ENCODE measurements at places on chromosomes 1 and 21.
A peak's percentile ranks its signal among the peaks of the same experiment; 100 is the strongest.

DNA sequence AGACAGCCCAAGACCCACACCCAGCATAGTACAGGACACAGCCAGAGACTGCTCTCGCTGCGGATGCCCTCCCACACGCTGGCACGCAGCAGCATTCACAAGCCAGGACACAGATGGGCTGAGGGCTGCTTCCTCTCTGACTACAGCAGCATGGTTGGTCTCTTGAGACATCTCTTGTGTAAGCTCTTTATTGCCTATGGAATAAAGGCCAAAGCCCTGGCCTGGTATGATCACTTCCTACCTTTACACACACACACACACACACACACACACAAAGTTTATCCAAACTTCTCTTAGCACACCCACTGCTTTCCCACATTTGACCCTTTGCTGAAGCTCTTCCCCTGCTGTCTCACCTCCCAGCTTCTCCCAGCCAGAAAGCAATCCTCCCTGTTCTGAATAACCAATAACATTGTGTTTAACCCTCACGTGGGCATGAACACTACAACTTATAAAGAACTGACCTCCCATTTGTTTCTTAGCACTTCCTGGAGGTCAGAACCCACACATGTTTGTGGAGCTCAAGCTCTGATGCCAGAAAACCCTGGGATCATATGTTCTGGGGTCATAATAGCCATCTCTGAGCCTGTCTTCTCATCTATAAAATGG, 1.2 kb upstream of the LUZP1 start:
- DNase-seq = peak; percentile 11

- no peak for DNase-seq
Measured at GRCh38 chr1:38624336-38625039, 235.1 kb downstream of the RRAGC start.

GRCh38 chr1:214472364-214472763, 79.0 kb downstream of the PTPN14 start:
- DNase-seq = no peak

- no peak for DNase-seq
Measured at GRCh38 chr1:21020151-21020550, 156.5 kb downstream of the EIF4G3 start.

DNA sequence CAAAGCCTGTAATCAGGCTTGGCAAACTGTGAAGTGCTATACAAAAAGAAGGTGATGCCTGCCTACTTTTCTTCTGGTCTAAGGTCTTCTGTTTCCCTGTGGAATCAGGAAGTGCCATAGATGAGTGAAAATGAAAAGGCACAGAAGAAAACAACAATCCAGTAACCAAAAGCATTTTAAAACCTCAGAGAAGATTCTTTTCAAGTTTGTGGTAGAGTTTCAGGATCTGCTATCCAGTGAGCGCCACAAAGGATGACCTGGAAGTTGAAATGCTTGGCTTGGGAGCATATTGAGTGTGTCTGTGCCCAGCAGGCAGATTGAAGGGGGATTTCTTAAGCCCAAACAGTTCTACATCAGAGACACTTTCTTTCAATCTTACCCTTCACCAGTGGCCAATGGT, 272.2 kb downstream of the PAPPA2 start:
- DNase-seq = no peak

GRCh38 chr1:246503341-246503740, 3.7 kb downstream of the SMYD3 start:
- no peak for DNase-seq

DNA sequence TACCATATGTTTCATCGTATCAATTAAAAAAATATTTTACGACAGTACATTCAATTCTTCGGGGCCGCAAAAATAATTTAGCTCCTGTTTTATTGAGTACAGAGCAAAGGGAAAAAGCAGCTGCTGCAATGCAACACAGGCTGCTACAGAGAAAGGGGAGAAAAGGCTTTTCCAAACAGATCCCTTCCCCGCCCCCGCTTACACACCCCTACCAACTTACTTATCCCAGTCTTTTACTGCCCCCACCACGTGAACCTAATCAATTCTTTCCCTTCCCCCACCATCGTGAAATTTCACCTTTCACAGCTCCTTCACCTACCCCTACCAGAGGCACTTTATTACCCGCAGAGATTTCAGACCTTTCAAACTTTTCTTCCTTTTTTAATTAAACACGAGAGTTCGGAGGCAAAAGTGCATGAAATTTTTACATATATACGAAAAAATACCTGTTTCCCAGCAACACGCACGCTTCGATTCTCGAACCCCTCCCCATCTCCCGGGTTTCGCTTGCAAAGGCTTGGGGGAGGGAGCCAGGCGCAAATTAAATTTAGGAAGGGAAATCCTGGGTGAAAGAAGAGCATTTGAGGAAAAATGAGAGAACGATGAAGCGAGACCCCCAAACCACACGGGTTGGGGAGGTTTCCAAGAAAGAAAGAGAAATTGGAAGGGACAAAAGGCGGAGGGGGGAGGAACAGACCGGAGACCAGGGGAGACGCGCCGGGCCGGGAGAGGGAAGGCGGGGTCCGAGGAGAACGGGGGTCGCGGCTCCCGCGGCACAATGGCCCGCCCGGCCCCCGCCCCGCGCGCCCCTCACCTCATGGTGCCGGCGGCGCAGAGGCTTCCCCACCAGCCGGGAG, 823 bp downstream of the ENAH start:
- no peak for DNase-seq

- DNase-seq = no peak
Measured at GRCh38 chr21:15441060-15441493, 288.7 kb upstream of the USP25 start.

DNA sequence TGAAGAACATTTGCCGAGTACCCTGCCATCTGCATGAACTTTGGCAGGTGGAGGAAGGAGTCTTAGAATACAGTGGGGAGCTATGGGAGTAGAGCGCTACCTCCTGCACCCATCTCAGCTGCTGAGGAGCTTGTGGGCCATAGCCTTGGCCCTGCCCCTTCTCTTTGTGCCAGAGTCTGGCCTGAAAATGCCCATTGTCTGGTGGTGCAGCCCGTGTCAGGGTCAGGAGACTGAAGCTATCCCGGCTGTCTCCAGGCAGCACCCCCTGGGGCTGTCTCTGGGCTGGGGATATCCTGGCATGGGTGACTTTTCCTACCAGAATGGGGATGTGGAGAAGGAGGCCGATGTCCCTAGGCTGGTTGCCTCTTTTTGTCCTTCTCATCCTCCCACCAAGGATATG, 7.3 kb downstream of the IPO13 start:
- DNase-seq = no peak

DNA sequence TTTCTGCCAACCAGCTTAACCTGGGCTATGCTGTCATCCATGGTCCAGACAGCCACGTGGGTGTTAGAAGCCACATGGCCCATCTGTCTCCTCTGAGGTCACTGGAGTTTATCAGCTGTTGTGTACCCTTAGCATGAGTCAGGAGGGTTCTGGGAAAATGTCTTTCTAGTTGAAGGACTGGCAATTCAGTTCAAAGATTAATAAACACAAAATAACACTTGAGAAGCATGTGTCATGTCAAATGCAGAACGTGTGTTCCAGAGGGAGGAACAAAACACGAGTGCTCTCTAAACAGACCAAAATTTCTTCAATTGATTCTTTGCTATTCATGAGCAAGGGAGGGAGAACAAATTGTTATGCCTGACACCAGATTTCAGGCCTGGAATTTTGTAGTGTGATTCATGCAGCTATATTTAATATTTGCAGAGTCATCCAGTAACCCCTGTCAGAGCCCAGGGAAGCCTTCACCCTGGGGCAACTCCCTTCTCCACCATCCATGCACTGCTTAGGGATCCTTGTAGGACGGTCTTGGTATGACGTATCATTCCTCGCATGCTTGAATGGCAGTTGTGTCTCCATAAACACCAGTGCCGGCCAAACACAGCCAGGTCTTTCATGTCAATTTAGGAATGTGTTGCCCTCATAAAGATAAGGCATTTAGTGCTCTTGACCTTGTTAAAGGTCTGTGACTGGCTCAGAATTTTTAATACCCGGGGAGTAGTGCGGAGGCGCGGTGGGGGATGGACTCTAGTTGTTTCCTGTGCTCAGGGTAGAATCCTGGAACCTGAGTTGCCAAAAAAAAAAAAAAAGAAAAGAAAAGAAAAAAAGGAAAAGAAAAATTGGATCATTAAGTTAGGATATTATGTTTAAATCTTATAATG, 27.7 kb upstream of the DYRK1A start:
- DNase-seq = no peak

DNA sequence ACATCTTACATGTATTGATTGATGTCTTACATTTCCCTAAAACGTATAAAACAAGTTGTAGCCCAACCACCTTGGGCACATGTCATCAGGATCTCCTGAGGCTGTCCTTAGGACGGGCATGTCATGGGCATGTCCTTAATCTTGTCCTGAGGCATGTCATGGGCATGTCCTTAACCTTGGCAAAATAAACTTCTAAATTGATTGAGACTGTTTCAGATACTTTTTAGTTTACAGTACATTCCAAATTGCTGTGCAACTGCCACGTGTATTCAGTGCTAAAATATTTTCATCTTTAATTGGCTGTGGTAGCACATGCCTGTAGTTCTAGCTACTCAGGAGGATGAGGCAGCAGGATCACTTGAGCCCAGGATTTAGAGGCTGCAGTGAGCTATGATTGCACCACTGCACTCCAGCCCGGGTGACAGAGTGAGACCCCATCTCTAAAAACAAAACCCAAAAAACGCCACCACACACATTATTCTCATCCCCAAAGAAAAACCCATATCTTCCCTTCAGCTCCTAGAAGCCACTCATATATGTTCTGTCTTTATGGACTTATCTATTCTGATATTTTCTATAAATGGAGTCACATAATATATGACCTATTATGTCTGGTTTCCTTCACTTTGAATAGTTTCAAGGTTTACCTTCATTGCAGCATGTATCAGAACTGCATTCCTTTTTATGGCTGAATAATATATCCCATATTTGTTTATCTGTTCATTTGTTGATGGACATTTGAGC, 96.0 kb upstream of the BTG3 start:
- DNase-seq = no peak

GRCh38 chr1:200795156-200795555, 56.5 kb downstream of the CAMSAP2 start:
- no peak for DNase-seq

- DNase-seq = no peak
Measured at GRCh38 chr1:208219659-208220282, 24.4 kb downstream of the PLXNA2 start.

GRCh38 chr1:246020211-246020954, 486.7 kb downstream of the SMYD3 start:
- DNase-seq = no peak

DNA sequence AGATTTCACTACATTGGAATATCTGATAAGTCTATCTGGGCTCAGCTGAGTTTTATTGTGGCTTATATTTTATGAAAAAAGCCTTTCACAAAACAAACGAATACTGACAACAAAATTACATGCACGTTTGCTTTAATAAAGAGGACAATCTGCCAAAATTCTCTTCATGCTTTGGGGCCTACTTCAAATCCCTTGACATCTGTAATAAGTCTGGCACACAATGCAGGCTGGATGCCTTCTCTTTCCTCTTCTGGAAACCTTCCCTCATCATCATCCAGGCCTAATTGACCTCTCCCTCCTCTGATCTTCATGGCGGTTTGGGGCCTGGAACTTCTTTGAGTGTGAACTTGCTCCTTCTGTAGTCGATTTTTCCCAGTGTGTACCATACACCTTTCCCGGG, 70.3 kb downstream of the MAP10 start:
- no peak for DNase-seq

DNA sequence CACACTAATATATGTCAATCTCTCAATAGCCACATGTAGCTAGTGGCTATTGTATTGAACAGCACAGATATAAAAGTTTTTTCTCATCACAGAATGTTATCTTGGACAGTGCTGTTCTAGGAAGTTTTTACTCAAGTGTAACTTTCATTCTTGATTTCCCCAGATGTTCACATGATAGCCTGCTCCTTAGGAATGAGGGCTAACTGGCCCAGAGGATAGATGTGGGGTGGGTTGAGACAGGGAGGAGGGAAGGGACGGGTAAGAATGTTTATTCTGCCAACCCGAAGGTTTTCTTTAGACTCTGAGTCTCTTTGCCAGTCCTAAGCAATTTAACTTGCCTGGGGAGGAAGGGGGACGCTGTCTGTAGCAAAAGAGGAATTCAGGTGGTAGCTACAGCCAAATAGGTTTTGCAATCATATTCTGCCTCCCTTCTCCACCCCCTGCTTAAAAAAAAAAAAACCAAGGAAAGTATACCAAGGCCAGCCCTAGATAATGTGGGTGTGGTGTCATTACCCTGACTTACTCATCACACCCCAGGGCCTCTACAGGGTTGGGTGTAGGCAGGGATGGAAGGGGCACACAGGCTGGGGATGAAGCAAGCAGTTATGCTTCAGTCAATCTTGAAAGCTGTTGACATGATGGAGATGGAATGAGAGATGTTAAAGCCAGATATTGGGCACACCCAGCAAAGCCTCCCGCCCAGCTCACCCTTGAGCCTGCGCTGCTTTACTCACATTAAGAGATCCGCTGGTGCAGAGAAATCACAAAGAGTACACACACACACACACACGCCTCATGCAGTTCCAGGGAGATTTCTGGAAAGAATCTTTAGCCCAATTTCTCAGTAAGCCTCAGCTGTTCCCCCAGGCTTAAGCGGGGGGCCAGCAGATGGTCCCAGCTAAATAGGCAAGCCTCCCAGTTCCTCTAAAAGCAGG, 59.9 kb downstream of the PLXNA2 start:
- no peak for DNase-seq

DNA sequence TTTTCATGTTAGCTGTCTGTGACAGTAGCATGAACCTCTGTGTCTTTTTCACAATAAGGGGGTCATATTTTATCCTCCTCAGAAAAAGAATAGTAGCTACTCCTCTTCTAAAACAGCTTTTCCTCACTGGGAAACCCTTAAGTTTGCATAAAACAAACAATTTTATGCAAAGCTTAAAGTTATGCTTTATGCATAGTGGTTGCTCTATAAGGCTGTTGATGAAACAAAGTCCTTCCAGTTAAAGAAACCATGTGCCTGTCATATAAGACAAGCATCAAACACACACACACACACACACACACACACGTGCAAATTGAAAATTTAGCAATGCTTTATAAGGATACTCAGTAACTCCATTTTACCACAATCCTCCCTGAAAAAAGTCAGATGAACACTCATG, 107.0 kb downstream of the CHD1L start:
- no peak for DNase-seq

DNA sequence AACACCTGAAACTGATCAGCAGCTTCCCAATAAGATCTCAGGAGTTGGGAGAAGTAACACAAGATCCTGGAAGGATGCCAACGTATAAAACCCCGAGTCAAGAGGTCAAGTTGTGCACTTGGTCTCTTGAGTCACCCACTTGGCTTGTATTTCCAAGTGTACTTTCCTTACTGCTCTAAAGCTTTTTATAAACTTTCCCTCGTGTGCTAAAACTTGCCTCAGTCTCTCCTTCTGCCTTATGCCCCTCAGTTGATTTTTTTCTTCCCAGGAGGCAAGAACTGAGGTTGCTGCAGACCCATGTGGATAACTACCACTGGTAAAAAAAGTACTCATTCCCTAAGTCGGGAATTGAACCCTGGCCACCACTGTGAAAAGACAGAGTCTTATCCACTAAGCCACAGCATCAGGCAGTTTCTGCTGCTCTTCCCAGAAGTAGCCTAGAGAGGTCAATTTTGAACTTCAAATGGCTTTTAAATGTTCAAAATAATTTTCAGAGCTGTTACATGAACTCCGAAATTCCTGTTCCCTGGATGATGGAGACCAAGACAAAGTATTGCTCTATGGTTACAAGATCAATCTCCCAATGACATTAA, 28.9 kb downstream of the ITLN2 start:
- DNase-seq = no peak

GRCh38 chr1:99250728-99251127, 13.6 kb upstream of the PLPPR4 start:
- no peak for DNase-seq
